AG08395 (cell line): ENCODE measurements at places on chromosomes 11 and 22.

DNA sequence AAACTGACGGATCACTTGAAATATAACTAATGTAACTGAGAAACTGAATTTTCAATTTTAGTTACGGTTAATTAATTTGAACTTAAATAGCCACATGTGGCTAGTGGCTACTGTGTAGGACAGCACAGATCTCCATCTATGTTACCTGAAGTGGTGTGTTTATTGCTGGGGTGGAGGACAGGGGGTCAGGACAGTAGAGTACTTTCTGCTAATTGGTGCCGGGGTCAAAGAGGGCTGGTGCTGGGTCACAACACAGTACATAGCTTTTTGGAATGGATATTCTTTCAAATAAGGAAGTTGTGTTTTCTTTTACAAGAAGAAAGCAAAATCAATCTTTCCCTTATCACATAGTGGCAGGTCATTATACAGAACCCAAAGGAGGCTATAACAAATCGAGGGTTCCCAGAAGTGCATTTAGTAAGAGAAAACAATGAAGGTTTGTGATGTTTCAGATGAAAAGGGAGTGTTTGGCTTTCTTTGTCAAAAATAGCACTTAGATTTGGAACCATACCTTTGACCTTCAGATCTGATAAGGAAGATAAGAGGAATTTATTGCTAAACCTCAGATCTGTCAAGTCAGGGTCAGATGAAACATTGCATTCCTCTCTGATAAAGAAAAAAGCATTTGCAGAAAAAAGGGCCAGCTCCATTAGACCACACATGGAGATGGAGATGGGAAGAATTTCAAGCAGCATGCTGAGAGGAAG is 384.5 kb downstream of the AASDHPPT start:
- DNase-seq, result no peak

GRCh38 chr11:47967577-47968525 is 12.5 kb upstream of the PTPRJ start:
- peak; percentile 63 for DNase-seq

DNA sequence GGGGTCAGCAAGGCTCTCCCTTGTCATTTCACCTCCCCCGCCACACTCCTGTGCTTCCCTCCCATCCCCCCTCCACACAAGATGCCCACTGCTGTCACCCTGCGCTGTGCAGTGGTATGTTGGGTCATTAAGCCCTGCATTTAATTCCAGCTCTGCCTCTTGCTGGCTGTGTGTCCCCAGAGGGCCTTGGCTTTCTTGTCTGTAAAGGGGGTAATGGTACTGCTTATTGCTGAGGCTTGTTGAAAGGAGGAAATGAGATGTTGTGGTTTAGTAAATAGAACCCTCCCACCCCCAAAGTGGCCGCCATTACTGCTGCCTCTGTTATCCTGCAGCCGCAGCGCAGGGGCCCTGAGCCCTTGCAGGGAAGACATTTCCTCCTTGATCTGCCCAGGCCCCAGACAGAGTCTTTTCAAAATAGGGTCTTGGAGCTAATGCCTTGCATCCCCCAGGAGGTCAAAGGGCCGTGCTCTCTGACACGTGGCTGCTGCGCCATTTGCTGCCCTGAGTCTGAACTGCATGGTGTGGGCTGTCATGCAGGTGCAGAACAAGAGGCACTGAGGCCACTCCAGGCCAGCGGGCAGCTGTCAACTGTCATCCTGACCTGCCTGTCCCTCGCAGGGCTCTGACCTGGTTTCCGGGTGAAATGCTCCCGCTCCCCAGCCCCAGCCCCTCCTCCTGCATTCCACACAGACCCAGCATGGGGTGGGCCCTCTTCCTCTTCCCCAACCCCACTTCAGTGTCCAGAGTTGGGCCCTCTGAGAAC is 18.7 kb downstream of the PVALB start:
- no peak for DNase-seq

DNA sequence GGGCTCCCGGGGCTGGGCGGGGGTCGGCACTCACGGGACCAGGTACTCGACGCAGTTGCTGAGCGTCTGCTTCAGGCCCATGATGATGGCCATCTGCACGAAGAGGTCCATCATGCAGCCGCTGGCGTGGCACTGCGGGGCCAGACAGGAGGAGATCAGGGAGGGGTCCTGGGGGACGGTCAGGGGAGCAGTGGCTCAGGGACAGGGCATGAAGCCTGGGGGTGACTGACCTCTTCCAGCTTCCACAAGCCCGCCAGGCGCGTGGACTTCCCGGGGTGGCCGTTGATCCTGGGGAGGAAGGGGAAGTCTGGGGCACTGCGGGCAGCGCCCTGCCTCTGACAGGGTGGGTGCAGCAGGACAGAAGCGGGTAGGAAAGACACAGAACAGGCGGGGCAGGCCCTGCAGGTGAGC is 6.1 kb upstream of the SIGIRR start:
- DNase-seq, result no peak

DNA sequence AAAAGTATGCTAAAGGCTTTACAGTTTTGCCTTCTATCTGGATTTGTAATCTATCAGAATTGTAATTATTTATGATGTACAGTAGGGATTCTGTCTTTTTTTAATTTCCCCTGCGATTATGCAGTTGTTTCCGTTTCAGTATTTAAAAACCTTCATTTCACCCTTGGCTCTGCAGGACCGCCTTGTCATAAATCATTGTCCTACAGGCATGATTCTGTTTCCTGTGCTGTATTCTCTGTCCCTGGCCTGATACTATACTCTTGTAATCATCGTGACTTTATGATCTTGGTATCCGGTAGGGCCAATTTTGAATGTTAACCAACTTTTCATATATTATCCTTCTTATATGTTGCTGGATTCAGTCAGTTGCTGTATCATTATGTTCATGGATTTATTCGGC is 151.7 kb downstream of the ATXN10 start:
- DNase-seq, result no peak

DNA sequence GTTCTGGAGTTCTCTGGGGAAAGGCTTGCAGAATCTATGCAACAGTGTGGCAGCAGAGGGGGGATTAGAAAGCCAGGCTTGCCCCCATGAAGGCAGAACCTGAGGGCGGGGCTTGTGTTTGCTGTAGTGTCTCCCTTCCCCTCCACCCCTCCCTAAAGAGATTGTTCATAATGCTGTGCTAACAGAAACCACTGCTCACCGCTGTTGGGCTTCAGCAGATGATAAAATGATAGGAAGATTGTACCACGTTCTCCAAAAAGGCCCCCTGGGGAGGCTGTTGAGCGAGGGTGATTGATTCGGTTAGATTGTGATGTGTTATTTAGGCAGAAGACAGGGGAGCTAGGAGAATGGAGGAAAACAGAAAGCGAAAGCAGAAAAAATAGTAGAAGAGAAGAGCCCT is 215.2 kb upstream of the NCAM1 start:
- DNase-seq, result no peak

GRCh38 chr11:47536915-47537314 is 16.0 kb downstream of the CELF1 start:
- DNase-seq, result no peak
